ENCODE measurements at places on chromosomes 2 and 18.
A peak's percentile ranks its signal among the peaks of the same experiment; 100 is the strongest.

- no peak for DNase-seq
These were observed 52.6 kb downstream of the SH3BP4 start for GRCh38 chr2:235004329-235004903.

DNA sequence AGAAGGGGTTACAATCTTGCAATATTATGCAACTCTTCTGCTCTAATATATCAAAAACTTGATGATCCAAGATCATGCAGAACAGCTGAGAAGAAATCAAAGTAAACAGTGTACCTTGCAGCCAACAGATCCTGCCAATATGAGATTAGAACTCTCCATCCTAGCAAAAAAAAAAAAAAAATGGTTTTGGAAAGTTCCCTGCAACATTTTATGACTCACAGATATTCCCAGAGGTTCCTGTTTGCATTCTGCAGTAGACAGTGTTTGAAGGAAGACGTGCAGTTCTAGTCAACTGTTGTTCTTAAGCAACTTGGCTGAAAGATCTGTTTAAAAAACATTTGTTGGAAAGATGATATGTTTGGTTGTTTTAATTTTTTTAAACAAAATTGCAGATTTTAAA lies 103.6 kb upstream of the WDR75 start:
- no peak for DNase-seq

DNA sequence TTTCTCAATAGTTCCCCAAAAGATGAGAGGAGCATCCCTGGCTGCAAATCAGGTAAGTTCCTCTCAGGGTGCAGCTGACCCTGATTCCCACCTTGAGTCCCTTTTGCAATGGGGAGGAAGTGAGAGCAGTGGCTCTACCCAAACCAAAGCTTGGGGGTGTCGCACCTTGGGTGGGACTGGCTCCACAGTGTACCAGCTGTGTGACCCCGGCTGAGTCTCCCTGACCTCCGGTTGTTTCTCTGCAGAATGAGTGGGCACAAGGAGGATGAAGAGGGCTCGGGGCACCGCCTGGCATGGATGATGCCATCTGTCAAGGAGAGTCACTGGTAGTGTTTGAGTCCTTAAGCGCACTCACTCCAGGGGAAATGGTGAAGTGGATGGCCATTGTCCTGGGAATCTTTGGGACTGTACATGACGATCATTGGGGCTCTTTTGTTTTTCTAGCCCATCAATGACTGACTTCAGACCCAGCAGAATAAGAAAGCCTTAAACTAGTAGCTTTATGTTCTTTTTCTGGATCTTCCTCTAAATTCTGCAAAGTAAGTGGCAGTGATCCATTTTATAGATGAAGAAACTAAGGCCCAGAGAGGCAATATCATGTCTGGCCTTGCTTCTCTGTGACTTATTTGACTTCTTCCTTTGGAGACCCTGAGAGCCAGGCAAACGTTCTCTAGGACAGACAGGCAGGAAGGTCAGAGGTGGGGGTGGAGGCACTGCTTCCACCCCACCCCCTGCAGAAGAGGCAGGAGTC lies 106.3 kb upstream of the ST3GAL5 start:
- DNase-seq: no peak

GRCh38 chr2:160792837-160793236 lies 299.2 kb upstream of the RBMS1 start:
- no peak for DNase-seq

- no peak for DNase-seq
These were observed 300.0 kb downstream of the GBX2 start for GRCh38 chr2:235868224-235868623.

DNA sequence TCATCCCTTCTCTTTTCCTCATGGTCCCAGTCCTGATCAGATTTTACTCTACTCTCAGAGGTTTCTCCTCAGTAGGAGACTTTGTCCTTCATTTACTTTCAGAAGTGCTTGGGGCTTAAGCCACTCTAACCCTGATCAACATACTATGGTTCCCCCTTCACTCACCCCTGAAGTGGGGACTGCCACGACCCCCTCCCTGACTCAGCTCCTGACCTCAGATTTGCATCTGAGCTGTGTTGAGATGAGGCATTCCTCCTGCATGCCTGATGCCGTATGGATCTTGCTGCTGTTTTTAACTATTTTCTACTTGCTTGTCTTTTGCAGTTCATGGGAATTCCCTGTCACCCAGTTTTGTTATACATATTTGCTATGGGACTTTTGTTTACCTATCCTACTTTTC lies 306.7 kb upstream of the CHST9 start:
- peak; percentile 29 for DNase-seq
